ENCODE measurements at places on chromosomes 6 and 20. TPM values are rescaled to one million over a fixed set of nuclear protein-coding genes. Genes with fewer than 3 reads are reported as not detected.

Gene BCKDHB
- total RNA-seq, result 20.1 TPM

Gene SLPI
- not detected for total RNA-seq

DNA sequence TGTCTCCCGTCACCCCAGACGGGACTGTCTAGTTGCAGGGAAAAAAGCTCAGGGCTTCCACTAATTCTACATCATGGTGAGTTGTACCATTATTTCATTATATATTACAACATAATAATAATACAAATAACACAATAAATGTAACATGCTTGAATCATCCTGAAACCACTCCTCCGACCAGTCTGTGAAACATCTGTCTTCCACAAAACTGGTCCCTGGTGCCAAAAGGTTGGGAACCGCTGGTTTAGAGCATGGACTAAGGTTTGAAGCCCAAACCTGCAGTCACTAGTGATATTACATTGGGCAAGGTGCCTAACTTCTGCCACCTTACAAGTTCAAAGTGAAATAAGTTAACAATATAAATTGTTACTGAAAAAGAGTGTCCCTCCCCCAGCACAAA, 175.7 kb downstream of the PDE10A start:
- H3K27ac ChIP-seq, result no peak overlapping the region
- no peaks in the 10 kb centered on the region for H3K4me1 ChIP-seq
- H3K27me3 ChIP-seq, result no peaks in the 10 kb centered on the region
- no peak for DNase-seq

- H3K4me3 ChIP-seq, result no peak overlapping the region
- no peak for DNase-seq
- no peak overlapping the region for H3K27ac ChIP-seq
- H3K36me3 ChIP-seq, result peaks cover 31% of the 10 kb centered on the region
- H3K4me1 ChIP-seq, result peaks cover 19% of the 10 kb centered on the region
These were observed 14.8 kb downstream of the PLAGL2 start for GRCh38 chr20:32192698-32193097.

- no peak for DNase-seq
- H3K27ac ChIP-seq, result no peak overlapping the region
- peaks cover 3% of the 10 kb centered on the region for H3K27me3 ChIP-seq
- H3K4me3 ChIP-seq, result no peak overlapping the region
These were observed 98.0 kb downstream of the SNAP25 start for GRCh38 chr20:10316582-10316981.

Gene CD83
- total RNA-seq, result 339 TPM

GRCh38 chr6:34819571-34820480, 27.9 kb downstream of the BLTP3A start:
- peaks cover 11% of the 10 kb centered on the region for H3K36me3 ChIP-seq
- H3K27ac ChIP-seq, result no peak overlapping the region
- H3K27me3 ChIP-seq, result no peaks in the 10 kb centered on the region
- peaks cover 8% of the 10 kb centered on the region for H3K4me1 ChIP-seq
- H3K4me3 ChIP-seq, result no peak overlapping the region

Gene SAMD5
- not detected for total RNA-seq

- no peaks in the 10 kb centered on the region for H3K36me3 ChIP-seq
- no peak for DNase-seq
- no peak overlapping the region for H3K4me3 ChIP-seq
- H3K4me1 ChIP-seq, result no peaks in the 10 kb centered on the region
- H3K27me3 ChIP-seq, result no peaks in the 10 kb centered on the region
These were observed 42.2 kb upstream of the SPTLC3 start for GRCh38 chr20:12966468-12967085.

DNA sequence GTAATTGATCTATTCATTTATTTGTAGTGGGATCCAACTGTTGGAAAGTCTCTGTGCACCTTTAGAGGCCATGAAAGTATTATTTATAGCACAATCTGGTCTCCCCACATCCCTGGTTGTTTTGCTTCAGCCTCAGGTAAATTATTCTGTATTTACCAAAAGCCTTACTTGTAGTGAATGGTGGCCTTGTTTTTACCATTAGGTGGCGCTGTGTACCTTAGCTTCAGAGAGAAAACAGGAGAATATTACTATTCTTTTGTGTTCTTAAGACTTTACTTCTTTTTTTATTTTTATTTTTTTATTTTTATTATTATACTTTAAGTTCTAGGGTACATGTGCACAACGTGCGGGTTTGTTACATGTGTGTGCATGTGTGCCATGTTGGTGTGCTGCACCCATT, 23.7 kb downstream of the PEX7 start:
- no peaks in the 10 kb centered on the region for H3K4me1 ChIP-seq
- peak; percentile 48 for DNase-seq
- H3K27ac ChIP-seq, result no peak overlapping the region
- no peaks in the 10 kb centered on the region for H3K27me3 ChIP-seq

Gene ELOVL4
- 0.10 TPM for total RNA-seq

Gene C6orf141
- not detected for total RNA-seq

- no peak overlapping the region for H3K27ac ChIP-seq
- H3K27me3 ChIP-seq, result no peaks in the 10 kb centered on the region
- no peaks in the 10 kb centered on the region for H3K36me3 ChIP-seq
- H3K4me1 ChIP-seq, result peaks cover 11% of the 10 kb centered on the region
- DNase-seq, result peak; percentile 68
These were observed 102.1 kb upstream of the MYL9 start for GRCh38 chr20:36439040-36439730.

Gene TREM2
- total RNA-seq, result not detected

Gene TFAP2C
- not detected for total RNA-seq

DNA sequence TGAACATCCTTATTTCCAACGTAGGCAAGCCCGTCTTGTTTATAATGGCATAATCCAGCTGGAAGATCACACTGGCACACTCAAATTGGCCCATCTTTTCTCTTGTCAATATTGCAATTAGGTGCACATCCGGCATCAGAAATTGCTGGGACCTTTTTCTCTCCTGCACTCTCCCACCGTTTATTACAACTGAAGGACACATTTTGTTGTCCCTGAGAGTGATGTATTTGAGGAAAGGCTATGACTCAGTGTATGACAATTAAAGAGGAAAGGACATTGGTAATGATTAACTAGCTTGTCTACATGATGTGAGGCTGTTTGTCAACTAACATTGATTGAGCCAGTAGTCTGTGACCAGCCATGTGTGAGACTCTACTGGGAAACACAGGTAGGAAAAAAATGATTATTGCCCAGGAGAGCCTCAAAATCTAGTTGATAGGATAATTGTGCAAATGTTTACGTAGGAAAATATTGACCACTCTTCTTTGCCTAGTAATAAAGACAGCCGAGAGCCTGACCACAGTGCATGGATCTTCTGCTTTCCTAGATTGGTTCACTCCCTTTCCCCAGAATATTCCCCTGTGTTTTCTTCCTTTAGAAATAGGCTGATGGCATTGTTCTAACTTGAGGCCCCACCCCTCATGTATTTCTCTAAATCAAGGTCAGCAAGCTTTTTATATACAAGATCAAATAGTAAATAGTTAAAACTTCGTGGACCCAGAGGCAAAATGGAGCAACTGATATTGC, 230.0 kb upstream of the BTBD3 start:
- H3K36me3 ChIP-seq, result no peaks in the 10 kb centered on the region
- no peak overlapping the region for H3K27ac ChIP-seq
- no peaks in the 10 kb centered on the region for H3K4me1 ChIP-seq
- H3K27me3 ChIP-seq, result no peaks in the 10 kb centered on the region

Gene GLO1
- total RNA-seq, result 32.6 TPM

Gene ZSCAN9
- total RNA-seq, result 32.0 TPM

GRCh38 chr6:100923481-100924165, 42.5 kb upstream of the ASCC3 start:
- H3K4me3 ChIP-seq, result no peak overlapping the region
- no peak for DNase-seq
- no peaks in the 10 kb centered on the region for H3K36me3 ChIP-seq

Gene LIME1
- 14.5 TPM for total RNA-seq

Gene CST4
- not detected for total RNA-seq

Gene TNNC2
- not detected for total RNA-seq

Gene TCEA2
- total RNA-seq, result 49.3 TPM

All from B cell (primary cell).